Non-pigmented ciliary epithelial cell (primary cell): ENCODE measurements at places on chromosomes 2 and 18.

DNA sequence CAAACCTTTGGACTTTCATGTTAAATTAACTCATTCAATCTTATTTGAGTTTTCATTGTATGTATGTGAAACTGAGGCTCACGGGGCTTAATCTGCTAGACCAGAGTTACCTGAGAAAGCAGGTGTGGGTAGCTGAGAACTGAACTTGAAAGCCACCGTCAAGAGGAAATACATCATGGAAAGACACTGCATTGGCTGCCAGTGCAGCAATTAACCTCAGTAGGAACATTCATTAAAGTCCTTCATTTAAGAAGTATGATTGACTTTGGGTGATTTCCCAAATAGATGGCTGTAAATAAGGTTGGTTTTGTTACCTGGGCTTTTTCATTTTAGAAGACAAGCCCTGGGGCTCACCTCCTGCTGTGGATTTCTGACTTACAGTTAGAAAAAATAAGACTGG is 36.5 kb upstream of the MGAT5 start:
- no peak for DNase-seq

DNA sequence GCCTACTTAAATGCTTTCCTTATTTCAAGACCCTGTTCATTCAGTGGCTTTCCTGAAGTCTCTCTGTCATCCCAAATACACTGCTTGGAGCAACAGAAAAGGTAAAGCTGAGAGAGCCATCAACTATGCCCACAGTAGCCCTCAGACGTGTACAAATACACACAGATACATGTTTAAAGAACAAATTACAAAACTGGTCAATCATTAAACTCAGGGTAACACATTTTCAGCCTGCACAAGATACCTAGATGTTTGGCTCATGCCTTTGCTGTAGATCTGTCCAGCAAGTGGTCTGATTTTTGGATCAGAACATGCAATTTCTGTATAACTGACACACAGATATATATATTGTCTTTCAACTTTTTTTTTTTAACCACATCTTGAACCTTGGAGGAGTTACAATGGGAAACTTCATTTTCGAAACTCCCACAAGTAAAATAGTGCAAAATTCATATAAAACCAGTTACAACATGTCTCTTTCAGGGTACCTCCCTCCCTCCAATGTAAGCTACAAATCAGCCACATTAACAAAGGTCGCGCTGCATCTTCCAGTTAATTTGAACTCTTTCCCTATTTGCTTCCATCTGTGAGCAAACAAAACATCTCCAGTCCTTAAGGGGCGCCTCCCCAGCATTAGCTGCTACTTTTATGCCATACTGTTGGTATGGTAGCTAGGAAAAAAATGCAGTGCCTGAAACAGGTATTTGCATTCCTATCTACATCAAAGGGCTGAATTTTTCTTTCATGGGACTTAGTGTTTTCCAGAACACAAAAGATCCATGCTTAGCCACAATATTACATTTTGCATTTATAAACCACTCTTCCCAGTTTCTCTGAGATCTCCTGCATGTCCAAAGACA is 311.9 kb downstream of the NRXN1 start:
- no peak for DNase-seq

GRCh38 chr2:217440000-217440399 is 562.8 kb downstream of the TNS1 start:
- no peak for DNase-seq

DNA sequence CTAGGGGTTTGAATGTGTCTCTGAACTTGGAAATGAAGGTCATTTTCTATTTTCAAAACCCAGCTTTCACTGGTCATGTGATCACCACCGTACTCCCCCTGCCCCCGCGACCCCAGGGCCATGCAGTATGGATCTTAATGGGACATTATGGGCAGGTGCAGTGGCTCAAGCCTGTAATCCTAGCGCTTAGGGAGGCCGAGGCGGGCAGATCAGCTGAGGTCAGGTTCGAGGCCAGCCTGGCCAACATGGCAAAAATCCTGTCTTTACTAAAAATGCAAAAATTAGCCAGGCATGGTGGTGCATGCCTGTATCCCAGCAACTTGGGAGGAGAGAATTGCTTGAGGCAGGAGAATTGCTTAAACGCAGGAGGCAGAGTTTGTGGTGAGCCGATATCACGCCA is 77.3 kb downstream of the ITGB1BP1 start:
- DNase-seq, result no peak

DNA sequence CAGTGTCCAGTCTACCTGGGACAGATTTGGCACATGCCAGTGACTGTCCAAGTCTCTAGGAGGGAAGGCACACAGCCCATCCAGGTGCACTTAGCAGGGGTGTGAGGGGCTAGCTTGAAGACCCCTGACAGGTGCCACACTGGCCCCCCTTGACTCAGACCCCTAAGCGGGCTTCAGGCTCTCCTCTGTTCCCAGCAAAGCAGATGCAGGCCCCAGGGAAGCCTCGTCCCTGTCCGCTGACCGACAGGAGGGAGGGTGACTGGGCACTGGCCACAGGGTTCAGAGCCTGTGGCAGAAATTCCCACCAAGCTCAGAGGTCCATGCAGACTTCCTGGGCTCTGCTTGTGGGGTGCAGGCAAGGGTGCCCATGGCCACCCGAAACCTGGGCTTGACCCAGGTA is 239.8 kb upstream of the MYT1L start:
- no peak for DNase-seq

DNA sequence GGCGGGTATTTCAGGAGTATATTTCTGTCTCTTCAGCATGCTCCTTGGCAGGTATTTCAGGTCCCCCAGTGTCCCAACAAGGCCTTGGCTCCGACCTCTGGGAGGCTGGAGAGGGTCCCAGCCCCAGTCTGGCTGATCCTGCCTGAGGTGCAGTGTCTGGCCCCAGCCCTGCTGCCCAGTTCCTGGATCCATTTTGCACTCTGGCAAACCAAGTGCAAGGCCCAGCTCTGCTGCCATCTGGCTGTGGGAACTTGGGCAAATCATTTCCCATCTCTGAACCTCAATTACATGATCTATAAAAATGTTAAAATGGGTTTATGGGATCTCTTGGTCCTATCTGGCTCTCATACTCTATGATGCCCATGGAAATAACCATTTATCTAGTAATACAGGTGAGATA is 63.6 kb downstream of the ZBTB7C start:
- no peak for DNase-seq
